MM.1S (cell line): ENCODE measurements at places on chromosomes 13 and 19.

DNA sequence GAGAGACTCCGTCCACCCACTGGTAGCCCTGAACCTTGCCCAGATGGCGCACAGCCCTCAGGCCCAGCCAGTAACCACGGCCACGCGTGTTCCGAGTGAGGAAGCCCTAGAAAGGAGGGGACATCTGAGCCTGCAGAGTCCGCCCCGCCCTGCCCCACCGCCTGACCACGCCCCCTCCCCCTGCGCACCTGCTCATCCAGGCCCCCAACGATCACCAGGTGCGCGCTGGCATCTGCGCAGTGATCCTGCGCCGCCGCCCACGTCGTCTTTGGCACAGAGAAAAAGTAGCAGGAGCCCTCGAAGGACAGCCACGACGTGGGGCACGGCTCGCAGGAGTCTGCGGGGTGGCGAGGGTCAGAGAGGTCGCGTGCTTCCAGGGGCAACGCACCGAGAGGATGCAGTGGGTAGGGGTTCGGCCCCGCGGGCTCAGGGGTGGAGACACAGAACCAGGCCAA, 2.1 kb downstream of the CLEC4G start:
- no peak for DNase-seq

- no peak for DNase-seq
These were observed 265.7 kb upstream of the SLC10A2 start for GRCh38 chr13:103331924-103332323.

DNA sequence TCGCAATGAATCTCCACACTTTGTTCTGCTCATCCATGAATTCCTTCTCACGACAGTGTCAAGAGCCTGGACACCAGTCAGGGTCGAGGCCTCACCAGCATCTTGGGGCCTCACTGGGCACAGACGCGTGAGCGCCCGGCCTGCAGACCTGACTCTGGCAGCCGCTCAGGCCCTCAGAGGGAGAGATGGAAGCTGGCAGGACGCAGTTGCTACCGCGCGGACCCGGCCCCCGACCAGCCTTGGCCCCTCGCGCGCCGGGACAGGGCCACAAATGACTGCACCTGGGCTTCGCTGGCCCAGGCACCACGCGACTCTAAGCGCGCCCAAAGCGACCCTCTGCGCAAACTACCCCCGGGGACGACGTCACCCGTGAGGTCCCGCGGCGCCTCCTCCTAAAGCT, 937 bp upstream of the USP29 start:
- DNase-seq: no peak

DNA sequence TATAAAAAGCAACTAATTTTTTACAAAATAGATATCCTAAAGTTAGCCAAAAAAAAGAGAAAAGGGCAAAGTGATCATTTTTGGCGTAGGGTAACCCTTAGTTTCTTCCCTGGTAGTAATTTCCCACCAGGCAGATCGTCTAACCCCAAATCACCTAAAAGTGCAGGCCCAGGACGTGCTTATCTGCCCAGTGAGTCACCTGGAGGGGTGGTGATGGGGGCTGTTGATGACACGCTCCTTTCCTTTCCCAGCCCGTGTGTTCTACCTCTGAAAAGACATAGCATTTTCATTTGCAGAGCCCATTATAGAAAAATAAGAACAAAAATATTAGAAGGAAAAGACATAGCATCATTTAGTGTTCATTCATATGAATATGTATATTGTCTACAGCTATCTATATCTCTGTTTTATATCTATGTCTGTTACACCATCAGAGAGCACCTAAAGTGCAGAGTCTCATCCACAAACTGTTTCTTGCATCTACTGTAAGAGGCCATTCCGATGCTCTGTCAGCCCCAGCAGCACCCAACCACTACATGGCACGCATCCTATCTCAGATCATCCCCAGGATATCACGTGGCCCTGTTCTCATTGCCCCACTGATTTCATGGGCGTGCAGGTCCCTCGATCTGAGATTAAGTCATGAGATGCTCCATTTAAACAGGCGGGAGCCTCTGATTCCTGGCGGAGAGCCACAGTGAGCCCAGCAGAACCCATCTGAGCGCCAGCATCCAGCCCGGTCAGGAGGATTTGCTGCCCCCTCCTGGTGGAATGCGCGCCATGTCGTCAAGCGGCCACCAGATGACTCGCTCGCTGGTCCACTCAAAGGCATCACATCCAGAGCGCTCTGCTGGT, 8.5 kb upstream of the LILRB3 start:
- DNase-seq: peak; percentile 53

DNA sequence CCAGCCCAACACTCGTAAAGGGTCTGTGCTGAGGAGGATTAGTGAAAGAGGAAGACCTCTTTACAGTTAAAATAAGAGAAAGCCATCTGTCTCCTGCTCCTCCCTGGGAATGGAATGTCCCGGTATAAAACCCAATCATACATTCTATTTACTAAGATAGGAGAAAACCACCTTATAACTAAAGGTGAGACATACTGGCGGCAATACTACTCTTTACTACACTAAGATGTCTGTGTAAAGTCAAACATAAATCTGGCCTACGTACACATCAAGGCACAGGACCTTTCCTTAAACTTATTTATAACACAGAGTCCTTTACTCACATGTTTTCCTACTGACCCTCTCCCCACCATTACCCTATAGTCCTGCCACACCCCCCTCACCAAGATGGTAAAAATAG, 3.3 kb downstream of the ZNF350 start:
- no peak for DNase-seq

GRCh38 chr19:6916952-6917351, 29.6 kb downstream of the ADGRE1 start:
- DNase-seq: no peak

- DNase-seq: no peak
These were observed 7.9 kb upstream of the FCGBP start for GRCh38 chr19:39942366-39942730.

DNA sequence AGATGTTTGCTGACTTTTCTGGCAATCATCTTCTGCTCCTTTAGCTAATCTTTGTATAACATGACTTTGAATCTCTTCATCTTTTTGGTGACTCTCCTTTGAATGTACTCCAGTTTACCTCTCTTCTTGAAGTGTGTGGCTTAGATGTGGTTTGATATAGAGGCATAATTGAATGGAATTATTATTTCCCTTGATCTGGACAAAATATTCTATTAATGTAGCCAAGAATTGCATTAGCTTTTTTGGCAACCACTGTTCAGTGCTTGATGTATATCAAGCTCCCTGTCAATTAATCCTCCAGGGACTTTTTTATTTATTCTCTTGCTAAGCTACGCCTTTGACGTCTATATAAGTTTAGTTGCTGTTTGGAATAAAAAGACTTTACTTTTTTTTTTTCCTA, 490.8 kb downstream of the PCDH20 start:
- no peak for DNase-seq

DNA sequence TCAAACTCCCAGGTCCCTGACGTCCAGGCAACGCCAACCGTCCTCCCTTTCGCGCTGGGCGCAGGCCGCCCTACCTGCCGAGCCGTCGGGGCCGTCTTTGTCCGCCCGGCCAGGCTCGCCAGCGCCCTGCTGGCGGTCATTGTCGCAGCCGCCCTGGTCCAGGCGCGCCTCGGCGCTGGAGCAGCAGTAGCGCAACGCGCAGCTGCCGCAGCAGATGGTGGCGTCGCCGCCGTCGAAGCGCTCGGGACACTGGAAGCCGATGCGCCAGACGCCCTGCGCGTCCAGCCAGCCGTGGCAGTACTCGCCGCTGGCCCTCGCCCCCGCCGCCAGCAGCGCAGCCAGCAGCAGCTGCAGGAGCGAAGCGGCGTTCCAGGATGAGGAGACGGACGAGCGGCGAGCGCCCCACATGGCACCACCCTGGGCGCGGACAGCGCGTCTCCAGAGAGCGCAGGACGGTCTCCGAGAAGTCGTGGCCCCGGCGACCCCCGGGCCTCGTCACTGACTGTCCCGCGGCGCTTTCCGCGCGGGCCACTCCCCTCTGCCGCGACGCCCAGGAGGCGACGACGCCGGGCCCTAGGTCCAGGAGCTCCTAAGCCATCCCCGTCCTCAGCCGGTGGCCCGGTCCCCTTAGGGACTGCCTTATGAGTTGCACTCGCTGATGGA, 1.1 kb downstream of the SHISA2 start:
- no peak for DNase-seq

DNA sequence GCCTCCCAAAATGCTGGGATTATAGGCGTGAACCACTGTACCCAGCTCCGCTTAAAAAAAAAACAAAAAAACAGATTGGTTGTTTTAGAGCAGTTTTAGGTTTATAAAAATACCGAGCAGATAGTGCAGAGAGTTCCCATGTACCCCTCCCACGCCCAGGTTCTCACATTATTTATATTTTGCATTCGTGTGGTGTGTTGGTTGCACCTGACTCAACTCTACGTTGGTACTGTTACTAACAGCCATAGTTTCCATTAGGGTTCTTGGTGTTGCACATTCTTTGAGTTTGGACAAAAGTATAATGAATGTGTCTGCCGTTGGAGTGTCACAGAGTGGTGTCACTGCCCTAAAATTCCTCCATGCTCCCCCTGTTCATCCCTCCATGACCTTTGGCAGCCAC, 29.1 kb downstream of the MYO9B start:
- no peak for DNase-seq

DNA sequence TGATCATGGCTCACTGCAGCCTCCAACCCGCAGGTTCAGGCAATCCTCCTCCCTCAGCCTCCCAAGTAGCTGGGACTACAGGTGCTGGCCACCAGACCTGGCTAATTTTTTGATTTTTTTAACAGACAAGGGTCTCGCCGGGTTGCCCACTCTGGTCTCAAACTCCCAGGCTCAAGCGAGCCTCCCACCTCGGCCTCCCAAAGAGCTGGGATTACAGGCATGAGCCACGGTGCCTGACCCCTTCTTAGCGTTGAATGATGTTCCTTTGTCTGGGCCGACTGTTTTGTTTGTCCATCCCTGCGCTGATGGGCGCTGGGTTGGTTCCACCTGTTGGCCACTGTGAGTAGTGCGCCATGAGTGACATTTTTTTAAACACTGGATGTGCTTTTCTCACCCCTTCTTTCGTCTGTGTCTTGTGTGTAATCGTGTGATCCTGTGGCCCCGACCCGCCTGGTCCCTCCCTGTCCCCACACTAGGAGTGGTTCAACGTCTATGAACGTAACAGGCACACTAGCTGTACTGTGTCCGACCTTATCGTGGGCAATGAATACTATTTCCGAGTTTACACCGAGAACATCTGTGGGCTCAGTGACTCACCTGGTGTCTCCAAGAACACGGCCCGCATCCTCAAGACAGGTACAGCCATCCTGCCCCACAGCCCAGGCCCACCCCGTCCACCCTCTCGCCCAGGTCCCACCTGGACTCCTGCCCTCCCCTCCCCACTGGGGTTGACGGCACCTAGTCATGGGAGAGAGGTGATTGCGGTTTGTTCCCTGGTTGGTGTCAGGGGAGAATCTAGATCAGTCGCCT, 15.0 kb upstream of the EMC10 start:
- DNase-seq: peak; percentile 58

GRCh38 chr19:2653710-2654707, 48.5 kb downstream of the GNG7 start:
- DNase-seq: no peak

DNA sequence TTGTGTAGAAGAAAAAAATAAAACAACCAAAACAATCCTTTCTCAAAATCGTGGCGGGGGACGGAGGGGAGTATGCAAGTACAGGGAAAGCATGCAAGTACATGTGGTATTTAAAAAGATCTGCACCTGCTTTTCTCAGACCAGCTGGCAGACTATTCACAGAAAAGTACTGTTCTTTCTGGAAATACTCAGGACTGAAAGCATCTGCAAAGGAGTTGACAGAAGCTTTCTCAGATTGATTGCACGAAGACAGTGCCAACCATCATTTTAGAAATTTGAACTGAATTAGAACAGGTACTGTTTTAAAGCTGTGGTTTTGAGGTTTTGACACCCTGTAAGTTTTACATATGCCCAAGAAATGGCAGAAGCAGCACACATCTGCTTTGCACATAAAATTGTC, 19.8 kb upstream of the PCDH8 start:
- DNase-seq: peak; percentile 76

GRCh38 chr19:45404557-45405434, at the start of gene PPP1R13L:
Gene PPP1R13L, minus strand, starts transcription at chr19:45405069. Its CDS starts 6,751 bp downstream, at chr19:45398318.
- DNase-seq: peak; percentile 60

GRCh38 chr19:54123682-54124081, 8.1 kb downstream of the PRPF31 start:
- DNase-seq: no peak

DNA sequence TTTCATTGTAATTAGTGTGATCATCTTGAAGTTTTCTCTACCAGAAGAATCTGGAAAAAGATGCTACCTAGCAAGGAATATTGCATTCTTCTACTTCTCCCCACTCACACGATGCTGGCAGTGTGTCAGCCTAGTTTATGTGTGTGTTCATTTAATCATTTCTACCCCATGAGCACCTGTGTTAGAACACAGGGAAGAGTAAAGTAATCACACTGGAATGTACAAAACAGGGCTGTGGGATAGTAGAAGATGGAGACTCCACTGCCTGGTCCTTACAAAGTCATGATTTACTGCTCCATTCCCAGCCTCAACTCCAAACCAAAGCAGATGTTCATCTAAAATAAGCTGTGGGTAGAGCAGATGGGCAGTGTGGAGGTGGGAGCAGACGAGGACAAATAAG, 47.7 kb upstream of the RGCC start:
- no peak for DNase-seq

GRCh38 chr13:110157718-110158117, 149.2 kb downstream of the COL4A1 start:
- peak; percentile 60 for DNase-seq

DNA sequence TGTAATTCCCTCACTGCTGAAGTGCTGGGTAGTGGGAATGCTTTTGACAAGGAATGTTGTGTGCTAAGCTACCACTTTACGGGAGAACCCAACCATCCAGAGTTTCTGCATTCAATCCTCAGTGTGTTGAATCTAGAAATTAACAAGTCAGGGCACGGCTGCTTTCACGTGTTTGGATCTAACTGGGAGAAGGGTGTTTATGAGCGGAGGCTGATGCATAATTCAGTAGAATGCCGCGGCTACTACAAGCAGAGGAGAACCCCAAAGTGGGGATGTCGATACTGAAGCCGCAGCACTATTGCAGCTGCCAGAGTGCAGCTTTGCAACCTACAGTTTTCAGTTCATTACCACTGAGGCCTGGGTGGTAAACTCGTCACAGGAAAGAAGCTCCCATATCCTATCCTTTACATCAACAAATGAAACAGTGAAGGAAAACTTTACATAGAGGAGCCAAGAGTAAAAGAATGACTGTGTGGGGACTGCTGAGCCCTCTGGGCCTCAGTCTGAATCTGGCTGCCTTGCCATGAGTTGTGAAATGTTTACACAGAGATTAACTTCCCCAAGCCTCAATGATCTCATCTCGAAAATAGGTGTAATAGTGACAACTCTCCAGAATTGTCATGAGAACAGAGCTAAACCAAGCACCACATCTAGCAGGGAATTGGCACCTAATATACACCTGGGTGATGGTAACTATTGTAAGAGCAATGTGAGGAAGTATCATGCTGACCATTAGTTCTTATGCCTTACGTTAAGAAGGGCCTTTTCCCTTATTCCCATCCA, 531.7 kb downstream of the MYO16 start:
- no peak for DNase-seq
